Ecto neural progenitor cell (in vitro differentiated cells): ENCODE measurements at places on chromosomes 1 and 21.

GRCh38 chr1:243264717-243265116 is 8.9 kb downstream of the SDCCAG8 start:
- DNase-seq: no peak

- no peak for DNase-seq
Measured at GRCh38 chr1:46804926-46805325, 6.1 kb downstream of the CYP4B1 start.

GRCh38 chr1:93350322-93350721 is 4.6 kb downstream of the DR1 start:
- DNase-seq: no peak

DNA sequence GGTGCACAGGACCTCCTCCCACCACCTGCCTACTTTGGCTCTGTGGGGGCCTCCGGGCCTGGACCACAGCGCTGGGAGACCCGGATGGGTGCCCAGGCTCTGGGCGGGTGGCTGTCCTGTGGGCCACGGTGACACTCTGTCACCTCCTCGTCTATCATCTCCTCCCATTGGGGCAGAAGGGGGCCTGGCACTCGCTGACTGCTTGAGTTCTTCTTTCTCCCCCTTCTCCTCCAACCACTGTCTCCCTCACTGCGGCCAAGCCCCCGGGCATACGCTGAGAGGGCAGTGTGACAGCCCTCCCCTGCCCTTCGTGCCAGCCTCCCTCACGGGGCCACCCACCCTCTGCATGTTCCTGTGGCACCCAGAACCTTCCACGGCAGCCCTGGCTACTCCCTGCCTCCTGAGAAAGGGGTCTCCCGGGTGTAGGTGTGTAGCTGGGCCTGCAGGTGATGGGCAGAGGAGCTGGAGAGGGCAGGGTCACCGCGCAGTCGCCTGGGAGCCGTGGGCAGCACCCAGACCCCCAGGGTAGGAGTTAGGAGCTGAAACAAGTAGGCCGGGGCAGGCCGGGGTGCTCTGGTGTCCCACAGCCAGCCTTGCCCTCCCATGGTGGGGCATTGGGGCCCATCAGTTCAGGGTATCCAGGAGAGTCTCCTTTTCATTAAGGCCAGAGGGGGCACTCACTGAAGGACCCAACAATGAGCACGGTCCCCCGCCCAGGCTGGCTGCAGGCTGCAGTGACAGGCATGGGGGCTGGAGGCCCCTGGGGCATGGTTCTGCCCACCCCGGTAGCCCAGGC is 9.2 kb upstream of the ARF1 start:
- peak; percentile 58 for DNase-seq

DNA sequence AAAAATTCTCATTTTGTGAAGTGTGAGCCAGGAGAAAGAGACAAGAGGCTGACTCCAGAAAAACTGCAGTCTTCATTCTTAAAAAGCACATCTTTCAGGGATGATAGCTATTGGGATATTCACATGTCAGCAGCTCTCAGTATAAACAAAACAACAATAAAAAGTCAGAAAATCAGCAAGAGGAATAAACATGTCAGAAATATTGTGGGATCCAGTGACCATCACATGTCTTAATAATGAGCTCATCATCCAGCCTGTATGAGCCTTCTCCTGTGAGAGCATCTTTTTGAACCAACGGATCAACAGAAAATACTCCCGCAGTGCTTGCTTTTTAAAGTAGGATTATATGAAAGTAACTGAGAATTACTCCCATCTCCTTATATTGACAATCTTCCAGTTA is 241.6 kb downstream of the SMYD3 start:
- no peak for DNase-seq

DNA sequence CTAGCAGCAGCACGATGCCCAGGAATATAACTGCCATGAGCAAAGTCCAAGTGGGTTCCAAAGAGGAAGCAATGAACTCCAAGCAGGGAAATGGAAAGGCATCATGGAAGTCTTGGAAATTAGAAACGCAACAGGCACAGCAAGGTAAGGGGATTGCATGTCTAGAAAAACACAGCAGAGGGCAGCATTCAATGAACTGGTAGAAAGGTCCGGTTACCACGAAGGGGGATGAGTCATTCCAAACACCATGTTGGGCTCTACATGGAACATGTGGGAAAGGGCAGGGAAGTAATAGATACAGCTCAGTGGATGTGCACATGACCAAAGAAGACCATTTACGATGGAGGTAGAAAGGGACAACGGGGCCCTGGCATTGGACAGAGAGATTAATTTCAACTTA is 36.4 kb downstream of the RXRG start:
- no peak for DNase-seq

- DNase-seq: no peak
Measured at GRCh38 chr1:31652891-31653499, 8.3 kb upstream of the PEF1 start.

- DNase-seq: no peak
Measured at GRCh38 chr21:34351786-34352241, 12.0 kb upstream of the KCNE2 start.

DNA sequence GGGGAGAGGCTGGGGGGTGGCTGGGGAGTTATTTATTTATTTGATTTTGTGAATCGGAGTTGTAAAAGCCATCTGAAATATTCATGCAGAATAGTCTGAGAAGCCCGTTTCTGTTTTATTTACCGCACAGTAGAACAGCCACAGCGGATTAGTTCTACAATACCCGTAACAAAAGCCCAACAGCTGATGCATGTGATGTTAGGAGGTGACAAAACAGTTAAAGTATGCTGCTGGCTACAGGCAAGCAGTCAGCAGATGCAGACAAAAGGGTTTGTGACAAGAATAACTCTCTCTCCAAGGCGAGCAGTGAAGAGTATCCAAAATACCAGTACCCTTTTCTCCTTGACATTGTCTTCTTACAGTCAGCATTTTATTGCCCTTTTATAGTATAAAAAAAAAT is 42.0 kb downstream of the PROX1 start:
- no peak for DNase-seq

DNA sequence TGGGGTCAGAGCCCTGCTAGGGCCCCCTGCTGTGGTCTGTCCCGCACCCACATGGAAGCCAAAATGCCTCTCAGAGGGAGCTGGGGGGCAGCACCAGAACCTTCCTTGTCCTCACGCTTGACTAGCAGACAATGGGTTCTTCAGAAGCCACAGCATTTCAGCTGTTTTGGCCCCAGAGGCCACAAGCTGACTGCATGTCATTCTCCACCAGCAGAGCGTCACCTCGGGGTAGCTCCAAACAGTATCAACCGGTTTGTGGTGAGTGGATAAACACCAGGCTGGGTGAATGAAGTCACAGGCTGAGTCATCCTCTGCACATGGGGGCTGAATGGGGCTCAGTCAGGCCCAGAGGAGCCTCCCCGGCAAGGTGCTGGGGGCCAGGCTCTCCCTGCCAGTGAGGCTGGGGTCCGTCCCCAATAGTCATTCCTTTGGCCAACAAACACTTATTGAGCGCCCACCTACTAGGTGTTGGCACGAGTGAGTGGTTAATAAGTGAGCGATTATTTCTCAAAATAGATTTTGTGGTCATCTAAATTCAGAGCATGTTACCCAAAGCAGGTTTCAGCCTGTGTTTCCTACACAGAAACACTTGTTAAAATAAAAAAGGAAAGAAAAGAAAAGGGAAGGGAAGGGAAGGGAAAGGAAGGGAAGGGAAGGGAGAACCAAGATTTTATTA is 9.1 kb downstream of the OLIG1 start:
- DNase-seq: no peak

DNA sequence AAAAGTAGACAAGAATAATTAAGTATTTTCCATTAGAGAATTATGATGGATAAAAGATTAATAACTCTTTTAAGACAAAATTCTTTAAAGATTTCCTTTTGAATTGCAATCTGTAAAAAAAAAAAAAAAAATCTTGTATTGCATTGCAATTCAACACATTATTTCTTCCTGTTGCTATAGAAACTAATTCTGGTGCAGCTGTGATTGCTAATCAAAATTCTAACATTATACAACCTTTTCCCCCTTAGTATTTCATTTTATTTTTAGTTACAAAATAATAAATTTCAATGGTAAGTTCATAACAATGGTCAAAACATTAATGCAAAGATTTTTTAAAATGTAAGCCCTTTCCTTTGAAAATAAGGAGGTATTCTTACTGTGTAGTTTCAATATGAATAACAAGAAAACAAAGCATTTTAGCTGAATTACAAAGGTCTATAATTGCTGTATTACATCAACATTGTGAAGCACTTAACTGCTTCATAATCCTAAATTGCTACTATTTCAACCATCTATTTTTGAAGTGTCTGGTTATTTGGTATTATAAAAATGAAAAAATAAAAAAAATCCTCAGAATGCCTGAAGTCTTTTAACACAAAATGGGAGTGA is 135.0 kb downstream of the SYT14 start:
- no peak for DNase-seq

DNA sequence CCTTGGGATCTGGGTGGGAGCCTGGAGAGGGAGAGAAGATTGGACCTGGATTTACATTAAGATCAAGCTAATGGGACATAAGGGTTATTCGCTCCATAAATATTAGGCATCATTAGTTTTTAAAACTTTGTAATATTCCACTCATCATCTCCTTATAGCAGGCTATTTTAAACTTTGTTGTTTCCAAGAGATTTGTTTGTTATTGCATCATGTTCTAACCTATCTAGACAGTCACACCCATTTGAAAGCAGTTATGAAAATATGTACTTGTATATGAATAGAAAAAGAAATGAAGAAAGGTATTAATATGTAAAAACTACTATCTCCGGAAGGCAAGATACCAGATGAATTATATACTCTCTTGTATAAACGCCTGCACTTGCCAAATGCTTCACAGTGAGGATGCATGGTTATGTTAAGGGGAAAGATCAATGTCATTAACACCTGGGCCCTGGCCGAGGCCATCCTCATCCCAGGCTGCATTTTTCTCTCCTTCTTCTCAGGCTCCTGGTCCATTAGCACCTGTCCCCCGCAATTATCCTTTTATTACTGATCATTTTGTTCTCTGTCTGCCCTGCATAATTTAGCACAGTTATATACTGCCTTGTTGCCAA is 468.2 kb downstream of the MATN1 start:
- no peak for DNase-seq

- no peak for DNase-seq
Measured at GRCh38 chr1:240099748-240100147, 8.1 kb downstream of the FMN2 start.

- no peak for DNase-seq
Measured at GRCh38 chr21:15741510-15741909, 11.7 kb downstream of the USP25 start.
